Common myeloid progenitor, CD34-positive (primary cell): ENCODE measurements at places on chromosomes 11 and 22.

- H3K27me3 ChIP-seq: no peaks in the 10 kb centered on the region
- H3K27ac ChIP-seq: no peak overlapping the region
- DNase-seq: no peak
- H3K4me1 ChIP-seq: no peaks in the 10 kb centered on the region
- H3K4me3 ChIP-seq: no peak overlapping the region
- no peaks in the 10 kb centered on the region for H3K36me3 ChIP-seq
Observed at GRCh38 chr11:31913985-31914384, 102.9 kb upstream of the PAX6 start.

DNA sequence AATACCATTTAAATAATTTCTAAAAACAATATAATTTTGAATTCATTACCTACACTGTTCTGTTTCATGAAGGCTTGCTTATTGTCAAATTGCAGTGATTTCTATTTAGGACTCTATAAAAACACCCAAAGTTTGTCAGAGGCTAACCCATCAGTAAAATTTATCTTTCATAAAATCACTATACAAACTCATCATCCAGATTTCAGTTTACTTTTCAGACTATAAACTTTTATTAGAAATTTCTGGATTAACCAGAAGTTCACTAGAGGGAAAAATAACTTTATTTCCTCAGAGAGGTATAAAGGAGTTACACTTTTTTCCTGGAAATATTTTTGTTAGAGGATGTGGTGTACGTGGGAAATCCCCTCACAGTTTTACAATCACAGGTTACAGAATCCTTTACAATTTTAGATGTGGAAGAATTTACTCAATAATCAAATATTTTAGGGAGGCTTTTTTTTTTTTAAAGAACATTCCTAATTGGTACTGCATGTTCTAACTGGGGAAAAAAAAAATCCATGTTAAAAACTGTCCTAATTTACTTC is 176.7 kb downstream of the SWAP70 start:
- H3K4me1 ChIP-seq: no peaks in the 10 kb centered on the region
- H3K36me3 ChIP-seq: no peaks in the 10 kb centered on the region
- no peaks in the 10 kb centered on the region for H3K27me3 ChIP-seq
- no peak overlapping the region for H3K4me3 ChIP-seq

- H3K4me3 ChIP-seq: no peak overlapping the region
- H3K27ac ChIP-seq: no peak overlapping the region
- no peaks in the 10 kb centered on the region for H3K36me3 ChIP-seq
- no peaks in the 10 kb centered on the region for H3K27me3 ChIP-seq
- DNase-seq: no peak
- no peaks in the 10 kb centered on the region for H3K4me1 ChIP-seq
Observed at GRCh38 chr11:129417458-129417857, 41.8 kb downstream of the BARX2 start.

GRCh38 chr11:2794968-2795322 is 90.6 kb downstream of the CDKN1C start:
- no peaks in the 10 kb centered on the region for H3K27me3 ChIP-seq
- H3K4me3 ChIP-seq: no peak overlapping the region
- H3K36me3 ChIP-seq: no peaks in the 10 kb centered on the region
- peak; percentile 56 for DNase-seq
- H3K4me1 ChIP-seq: peaks cover 31% of the 10 kb centered on the region
